IPS-NIHi11 (cell line): ENCODE measurements at places on chromosomes 6 and 20.

GRCh38 chr6:130447374-130447773 lies 81.6 kb downstream of the TMEM200A start:
- DNase-seq: no peak

GRCh38 chr6:107711412-107712236 lies 112.5 kb downstream of the SCML4 start:
- no peak for DNase-seq

DNA sequence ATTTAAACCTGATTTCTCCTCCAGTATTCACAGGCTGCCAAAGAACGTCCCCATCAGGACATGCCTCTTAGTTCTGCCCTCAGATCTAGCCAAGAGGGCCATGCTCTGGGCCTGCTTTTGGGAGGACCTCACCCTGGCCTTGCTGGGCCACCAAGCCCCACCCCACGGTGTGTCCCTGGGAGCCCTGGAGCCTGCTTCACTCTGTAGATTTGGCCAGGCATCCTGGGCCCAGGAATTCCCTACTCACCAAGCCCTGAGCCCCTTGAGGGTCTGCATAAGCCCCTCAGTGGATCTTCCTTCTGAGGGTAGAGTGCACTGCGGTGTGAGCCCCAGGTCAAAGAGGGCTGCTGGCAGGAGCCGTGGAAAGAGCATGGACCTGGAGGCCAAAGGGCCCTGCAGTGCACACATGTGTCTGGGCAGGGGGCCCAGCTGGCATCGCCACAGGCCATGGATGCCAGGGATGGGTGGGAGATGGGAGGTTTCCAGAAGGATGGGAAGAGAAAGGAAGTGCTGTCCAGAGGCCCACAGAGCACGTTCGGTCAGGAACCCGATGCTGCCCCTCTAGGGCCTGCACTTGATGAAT lies 98.0 kb downstream of the DACT2 start:
- DNase-seq: no peak

DNA sequence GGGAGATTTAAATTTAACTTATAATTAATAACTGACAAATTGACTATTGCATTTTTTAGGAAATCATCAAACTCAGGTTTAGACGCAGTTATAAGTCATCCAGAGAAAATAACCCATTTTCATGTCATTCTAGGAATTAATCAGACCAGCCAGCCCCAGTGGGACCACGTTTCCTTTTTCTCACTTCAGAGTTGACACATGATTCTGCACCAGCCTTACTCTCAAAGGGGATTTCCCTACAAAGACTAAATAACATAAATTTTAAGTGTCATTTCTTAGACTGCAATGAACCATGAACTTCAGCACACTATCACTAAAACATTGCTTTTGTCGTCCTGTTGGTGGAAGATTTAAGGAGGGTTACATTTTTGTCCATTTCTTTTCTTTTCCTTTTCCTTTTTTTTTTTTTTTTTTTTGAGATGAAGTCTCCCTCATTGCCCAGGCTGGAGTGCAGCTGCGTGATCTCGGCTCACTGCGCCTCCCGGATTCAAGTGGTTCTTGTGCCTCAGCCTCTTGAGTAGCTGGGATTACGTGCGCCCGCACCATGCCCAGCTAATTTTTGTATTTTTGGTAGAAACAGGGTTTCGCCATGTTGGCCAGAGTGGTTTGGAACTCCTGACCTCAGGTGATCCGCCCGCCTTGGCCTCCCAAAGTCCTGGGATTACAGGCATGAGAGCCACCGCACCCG lies 3.6 kb downstream of the IPCEF1 start:
- no peak for DNase-seq

- no peak for DNase-seq
Observed at GRCh38 chr20:23358923-23359593, 2.9 kb upstream of the GZF1 start.

DNA sequence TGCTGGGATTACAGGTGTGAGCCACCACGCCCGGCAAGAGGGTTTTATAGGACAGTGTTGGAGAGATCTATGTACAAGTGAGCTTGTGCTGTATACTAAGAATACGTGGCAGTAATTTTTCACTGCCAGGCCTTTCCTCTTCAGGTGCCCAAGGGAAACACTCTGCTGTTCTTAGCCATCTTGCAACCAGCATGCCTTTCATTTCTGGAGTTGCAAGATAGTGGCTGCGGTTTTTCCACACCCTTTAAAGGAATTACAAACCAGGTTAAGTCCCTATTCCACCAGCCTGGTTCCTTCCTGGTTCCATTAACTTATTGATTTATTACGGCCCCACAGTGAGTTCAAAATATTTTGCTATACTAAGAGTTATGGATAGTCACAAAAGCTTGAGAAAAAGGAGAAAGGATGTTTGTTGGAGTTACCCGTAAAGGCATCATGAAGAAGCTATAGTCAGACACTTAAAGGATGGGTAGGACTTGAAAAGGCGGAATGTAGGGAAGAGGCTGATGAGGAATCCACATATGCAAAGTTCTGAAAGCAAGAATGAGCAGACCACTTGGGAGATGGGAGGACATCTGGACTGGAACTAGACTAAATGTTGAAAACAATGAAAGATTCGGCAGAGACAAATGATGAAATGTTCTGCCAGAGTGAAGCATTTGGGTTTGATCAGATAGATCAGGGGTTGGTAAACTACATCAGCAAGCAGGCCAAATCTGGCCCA lies 61.4 kb upstream of the ASIP start:
- no peak for DNase-seq

- no peak for DNase-seq
Observed at GRCh38 chr20:38059832-38060231, 26.3 kb downstream of the RPRD1B start.

DNA sequence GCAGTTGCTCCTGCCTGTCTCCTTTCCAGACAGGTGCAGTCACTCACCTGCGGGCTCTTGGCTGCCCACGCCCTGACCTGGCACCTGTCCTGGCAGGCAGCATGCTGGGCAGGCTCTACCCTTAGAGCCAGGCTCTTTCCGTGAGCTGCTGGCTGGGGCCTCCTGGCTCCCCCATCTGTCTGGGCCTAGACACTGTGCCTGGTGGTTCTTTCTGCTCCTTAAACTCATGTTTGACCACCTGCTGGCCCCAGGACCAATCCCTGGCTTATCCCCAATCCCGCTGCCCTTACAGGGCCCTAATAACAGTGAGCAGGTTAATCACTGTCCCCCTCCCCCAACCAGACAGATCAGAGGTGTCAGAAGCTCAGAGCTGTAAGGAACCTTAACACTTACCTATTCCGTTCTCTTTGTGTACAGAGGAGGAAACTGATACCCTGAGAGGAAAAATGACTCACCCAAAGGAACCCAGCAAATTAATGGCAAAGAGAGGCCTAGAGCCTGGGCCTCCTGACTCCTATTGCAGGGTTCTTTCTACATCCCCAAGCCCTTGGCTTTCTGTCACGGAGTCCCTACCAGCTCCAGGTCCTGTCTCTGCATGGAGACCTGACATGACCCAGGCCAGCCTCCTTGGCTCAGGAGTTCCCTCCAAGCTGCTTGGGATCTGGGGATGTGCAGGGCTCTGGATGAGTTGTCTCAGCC lies 54.7 kb downstream of the RAB44 start:
- no peak for DNase-seq

DNA sequence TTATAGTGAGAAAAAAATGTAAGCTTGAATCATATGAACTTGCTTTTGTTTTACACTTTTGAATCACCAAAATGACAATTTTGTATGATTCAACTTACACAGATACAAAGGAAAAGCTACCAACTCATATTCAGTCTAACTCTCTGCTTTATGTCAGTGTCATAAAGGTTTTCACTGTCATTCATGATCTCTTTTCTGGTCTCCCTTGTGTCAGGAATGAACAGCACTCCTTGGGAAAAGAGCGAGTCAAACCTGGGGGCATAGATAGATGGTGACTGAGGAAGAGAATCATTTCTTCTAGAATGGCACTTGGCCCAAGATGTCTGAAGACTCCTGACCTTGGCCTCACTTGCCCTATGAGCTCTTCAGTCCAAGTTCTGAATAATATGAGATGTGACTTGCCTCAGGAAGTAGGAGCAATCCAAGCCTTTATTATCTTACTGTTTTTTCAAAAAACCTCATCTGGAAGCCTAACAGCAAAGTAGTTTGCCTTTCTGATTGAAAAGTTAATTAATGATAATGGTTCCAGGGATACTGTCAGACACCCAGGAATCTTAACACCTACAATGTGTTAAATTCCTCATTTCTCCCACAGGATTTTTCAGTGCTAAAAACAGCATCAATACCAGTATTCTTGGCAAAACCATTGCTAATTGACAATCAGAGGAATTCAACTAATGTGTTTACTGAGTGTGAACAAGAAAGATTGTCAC lies 270.0 kb upstream of the HSF2 start:
- DNase-seq: no peak

DNA sequence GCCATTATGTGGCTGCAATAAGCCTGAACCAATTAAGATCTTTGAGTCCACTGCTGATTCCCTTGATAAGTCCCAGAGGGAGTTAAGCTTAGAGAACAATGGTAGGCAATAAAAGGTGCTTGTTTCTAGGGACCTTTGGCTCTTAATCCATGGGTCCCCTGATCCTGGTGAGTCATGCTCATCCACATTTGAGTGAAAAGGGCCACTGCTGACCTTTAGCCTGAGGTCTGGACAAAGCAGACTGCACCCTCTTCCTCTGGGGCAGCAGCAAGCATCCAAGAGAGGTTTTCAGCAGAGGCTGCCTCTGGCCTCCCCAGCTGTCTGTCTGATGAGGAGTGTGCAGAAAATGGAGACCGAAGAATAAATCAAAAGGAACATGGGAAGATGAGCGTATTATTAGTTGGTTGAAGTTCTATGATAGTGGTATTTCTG lies 16.1 kb upstream of the SCGN start:
- DNase-seq: peak; percentile 13

DNA sequence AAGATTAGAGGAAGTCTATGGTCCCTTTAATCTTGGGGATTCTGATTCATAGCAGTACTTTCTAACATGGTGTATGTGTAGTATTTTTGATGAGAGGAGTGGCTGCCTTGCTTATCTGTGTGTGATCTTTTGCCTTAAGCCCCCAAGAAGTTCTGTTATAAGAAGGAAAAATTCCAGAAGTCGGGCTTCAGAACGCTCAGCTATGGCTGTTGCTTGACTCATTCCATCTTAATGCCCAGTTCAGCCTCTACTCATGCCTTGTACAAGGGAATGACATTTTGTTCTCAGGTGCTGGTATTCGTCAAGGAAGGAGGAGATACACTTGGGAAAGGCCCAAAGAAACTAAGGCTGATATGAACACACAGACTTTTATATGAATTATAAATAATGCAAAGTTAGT lies 713.0 kb upstream of the MARCKS start:
- DNase-seq: no peak

GRCh38 chr20:25341716-25342680 lies 48.6 kb downstream of the ABHD12 start:
- no peak for DNase-seq

DNA sequence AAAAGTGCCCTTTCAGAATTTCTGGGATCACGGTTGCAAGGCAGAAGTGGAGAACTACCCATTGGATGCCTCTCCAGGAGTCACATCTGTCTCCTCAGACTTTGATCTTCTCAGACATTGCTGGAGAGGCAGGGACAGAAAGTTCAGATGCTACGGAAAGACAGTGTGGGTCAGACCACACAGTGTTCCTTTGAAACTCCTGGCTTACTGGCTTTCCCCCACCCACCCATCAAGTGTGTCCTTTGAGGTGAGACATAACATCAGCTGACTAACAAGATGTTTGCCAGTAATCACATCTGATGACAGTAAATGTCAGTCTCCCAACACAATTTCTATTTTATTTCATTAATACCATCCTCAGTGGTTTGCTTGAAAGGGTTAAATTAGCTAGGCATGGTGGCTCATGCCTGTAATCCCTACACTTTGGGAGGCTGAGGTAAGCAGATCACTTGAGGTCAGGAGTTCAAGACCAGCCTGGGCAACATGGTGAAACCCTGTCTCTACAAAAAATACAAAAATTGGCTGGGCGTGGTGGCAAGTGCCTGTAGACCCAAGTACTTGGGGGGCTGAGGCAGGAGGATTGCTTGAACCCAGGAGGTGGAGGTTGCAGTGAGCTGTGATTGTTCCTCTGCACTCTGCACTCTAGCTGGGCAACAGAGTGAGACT lies 67.2 kb upstream of the SNX9 start:
- no peak for DNase-seq

DNA sequence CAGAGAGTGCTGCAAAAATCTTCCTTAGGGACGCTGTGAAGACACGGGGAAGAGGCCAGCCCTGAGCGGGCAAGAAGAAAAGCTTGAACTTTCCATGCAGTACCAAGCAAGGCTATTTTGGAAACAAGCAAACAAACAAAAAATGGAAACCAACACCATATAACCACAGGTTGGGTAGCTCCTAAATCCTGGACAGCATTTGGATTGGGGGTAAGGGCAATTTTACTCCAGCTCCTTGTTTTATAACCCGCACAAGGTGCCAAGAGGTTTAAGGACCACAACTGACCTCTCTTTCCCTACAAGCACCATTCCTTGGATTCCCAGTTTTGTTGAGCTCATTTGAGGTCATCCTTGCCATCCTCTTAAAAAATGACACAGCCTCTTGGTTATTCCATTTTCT lies 31.4 kb upstream of the SMIM29 start:
- DNase-seq: no peak

- DNase-seq: no peak
Observed at GRCh38 chr20:57537822-57538221, 12.9 kb upstream of the CTCFL start.

DNA sequence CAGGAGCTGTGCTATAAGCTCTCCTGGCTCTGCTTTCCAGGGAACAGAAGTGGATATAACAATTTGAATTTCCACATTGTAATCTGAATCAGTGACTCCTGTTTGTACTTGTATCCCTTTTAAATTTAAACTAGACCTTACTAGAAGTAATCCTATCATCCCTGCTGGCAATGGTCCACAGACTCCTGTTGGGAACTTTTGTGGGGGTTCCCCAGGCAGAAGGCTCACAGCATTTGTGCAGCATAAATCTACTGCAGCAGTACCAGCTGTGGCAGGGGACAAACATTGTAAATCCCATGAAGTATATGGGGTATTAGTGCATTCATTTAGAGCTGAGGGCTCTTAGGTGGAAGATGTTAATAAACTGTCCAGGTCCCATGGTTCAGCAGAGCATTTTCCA lies 12.0 kb upstream of the PDCD2 start:
- no peak for DNase-seq

DNA sequence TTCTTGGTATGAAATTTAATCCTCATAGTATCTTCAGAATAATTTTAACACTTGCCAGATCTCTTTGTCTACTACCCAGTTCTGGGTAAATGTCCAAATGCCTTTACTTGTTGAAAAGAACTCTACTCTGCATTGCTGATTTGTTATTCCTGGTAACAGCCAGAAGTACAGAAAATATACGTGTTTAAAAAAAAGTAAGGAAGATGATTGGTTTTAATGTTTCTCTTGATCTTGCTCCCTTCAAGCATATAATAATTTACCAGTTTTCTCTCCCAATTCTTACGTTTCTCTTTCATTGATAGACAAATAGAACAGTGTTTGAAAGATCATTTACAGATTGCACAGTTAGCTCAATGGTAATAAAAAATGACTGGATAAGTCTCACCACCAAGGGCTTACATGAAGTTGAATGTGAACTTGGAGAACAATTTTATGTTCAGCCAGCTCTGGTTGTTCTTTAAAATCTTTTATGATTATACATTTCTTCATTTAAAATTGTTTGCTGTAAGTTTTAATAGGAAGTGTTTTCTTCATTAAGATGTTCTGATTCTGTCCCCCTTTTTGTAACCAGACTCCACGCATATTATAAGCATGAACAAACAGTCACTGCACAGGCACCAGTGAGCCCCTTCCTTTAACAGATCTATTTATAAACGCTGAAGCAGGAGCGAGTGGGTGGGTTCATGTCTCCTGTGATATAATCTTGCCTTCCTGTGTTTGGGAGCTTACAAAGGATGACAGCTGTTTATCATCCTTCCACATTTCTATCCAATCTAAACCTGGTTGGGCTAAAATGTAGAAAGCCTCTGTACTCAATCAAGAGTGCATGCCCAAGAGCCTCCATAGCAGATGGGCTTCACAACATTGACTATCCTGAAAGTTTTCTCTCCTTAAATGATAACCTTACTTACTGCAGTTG lies 299.5 kb downstream of the PRL start:
- no peak for DNase-seq
